Activated CD4-positive, alpha-beta T cell treated with anti-CD3 and anti-CD28 coated beads, Interleukin-2, amount 50 U/mL, for 4 hours (primary cell): ENCODE measurements at places on chromosomes 13 and 19.
A peak's percentile ranks its signal among the peaks of the same experiment; 100 is the strongest.

GRCh38 chr13:48819899-48820298 is 155.8 kb upstream of the FNDC3A start:
- DNase-seq, result no peak

- no peak for DNase-seq
Observed at GRCh38 chr13:44024846-44025195, 145.1 kb downstream of the LACC1 start.

GRCh38 chr19:55454787-55455243 is 6.6 kb downstream of the ISOC2 start:
- peak; percentile 43 for DNase-seq

GRCh38 chr13:98528663-98529064 is 48.2 kb downstream of the STK24 start:
- no peak for DNase-seq

GRCh38 chr19:34305221-34306083 is 51.1 kb downstream of the GARRE1 start:
- DNase-seq, result no peak

- no peak for DNase-seq
Observed at GRCh38 chr13:52846567-52847321, 1.7 kb downstream of the PCDH8 start.

DNA sequence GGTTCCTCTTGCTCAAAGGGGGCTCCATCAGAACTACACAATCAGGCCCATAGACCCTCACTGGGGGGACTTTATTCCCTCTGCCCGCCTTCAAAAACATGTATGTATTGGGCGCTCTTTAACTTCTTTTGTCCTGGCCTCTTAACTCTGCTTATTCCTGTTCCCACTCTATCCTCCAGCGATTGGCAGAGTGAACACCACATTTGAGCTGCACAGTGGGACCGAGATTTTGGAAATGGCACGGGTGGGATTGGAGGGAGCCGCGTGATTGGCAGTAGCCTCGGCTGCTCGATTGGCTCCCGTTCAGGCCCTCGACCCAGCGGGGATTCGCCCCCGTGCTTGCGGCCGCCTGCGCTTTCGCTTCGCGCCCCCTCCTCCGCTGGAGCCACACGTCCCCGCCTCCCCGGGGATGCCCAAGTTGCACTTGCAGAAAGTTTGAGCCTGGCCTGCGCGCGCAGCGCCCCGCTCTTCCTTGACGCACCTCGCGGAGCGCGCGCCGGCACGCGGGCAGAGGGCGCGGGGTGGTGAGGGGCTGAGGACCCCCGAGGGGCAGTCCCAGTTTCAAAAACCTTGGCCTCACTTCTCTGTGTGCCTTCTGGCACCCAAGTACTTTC is at the start of gene ZIC5:
ZIC5 (minus strand) TSS at position 192 of the 614 bp plus-strand sequence; CDS start at position 28, 164 bp downstream.
- no peak for DNase-seq

- peak; percentile 1 for DNase-seq
Observed at GRCh38 chr19:5434970-5435641, 20.1 kb upstream of the ZNRF4 start.

DNA sequence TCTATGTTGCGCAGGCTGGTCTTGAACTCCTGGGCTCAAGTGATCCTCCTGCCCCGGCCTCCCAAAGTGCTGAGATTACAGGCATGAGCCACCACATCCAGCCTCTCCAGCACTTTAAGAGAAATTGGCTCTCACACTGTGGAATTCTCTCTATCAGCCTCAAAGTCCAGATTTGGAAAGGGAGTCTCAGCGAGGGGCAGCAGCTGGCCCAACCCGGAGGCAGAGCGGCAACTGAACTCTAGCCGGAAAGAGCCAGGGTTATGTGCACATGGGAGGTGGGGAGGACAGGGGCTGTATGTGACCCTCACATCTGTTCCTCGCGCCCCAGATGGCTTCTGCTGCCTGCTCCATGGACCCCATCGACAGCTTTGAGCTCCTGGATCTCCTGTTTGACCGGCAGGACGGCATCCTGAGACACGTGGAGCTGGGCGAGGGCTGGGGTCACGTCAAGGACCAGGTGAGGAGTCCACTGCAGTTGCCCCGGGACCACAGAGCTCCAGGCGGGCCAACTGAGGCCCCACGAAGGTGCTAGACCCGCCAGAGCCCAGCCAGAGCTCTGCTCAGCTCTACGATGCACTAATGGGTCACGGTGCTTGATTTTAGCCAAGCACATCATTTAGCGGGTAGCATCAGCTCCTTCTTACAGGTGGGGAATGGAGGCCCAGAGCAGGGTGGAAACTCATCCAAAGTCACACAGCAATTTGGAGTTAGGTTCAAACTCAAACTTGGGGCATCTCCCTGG is 1.3 kb downstream of the CREB3L3 start:
- no peak for DNase-seq

- no peak for DNase-seq
Observed at GRCh38 chr13:84136582-84136981, 254.3 kb upstream of the SLITRK1 start.

DNA sequence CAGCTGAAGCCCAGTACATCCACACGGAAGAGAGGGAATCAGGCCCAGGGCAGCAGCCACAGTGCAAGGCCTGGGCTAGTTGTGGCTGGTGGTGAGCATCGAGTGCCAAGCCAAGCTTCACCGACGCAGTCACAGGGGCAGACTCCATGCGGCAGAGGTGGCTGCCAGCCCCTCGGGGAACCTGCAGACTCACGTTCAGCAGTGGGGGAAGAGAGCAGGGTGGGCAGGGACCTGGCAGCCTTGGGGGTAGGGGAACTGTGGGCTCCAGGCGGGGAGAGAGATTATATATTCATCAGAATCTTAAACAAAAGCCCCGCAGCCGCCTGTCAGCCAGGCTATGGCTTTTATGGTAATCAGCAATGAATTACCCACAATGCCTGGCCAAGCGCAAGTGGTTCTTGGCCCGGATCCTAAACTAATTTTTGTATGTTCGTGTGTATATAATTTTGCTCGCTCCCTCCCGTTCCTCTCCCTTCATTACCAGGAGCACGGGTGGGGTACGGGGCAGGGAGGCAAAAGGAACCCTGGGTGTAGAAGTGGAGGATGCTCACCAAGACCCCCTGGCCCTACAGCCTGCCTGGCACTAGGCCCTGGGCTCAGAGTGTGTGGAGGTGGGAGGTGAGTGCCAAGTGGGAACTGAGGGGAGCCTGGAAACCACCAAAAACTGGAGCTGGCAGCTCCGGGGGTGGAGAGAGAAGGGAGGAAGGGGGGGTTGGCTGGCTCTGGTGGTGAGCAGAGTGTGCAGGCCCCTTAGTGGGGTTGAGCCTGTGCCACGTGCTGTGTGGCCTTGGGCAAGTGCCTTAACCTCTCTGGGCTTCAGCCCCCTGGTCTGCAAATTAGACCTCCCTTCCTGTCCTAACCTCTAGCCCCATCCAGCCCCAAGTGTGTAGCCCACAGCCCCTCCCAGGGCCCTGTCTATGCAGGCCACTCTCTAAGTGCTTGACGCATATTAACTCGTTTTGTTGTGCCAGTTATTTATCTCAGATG is 31.9 kb downstream of the PTPRS start:
- no peak for DNase-seq
